ENCODE measurements at places on chromosomes 11 and 22. TPM values are rescaled to one million over a fixed set of nuclear protein-coding genes. Genes with fewer than 3 reads are reported as not detected.
A peak's percentile ranks its signal among the peaks of the same experiment; 100 is the strongest.

GRCh38 chr22:37581504-37581903 lies 1.6 kb upstream of the LGALS2 start:
- no peak for DNase-seq

Gene PRR33
- not detected for total RNA-seq

GRCh38 chr22:46052331-46052771 lies 75.4 kb upstream of the WNT7B start:
- no peak for DNase-seq

GRCh38 chr11:38460896-38461295 lies 1862.9 kb upstream of the RAG2 start:
- peak; percentile 0 for DNase-seq

Gene BTG4
- 0.31 TPM for total RNA-seq

Gene LRRC32
- 0.89 TPM for total RNA-seq

DNA sequence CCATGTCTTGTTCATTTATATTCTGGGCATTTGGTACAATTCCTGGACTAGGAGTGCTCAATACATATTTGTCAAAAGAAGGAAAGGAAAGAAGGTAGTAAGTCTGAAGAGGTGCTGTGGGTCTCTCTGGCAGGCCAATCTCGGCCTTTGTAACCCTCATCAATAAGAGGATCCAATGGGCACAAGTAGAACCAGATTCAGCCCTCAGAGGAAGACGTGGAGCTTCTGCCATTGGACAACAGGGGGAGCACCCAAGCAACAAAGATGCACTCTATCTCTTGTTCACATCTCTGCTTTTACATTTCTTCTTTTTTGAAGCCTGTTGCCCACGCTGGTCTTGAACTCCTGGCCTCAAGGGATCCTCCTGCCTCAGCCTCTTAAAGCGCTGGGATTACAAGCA lies 2.2 kb upstream of the VPS11 start:
- DNase-seq, result peak; percentile 71

- DNase-seq, result no peak
These were observed 111.1 kb downstream of the NCAM1 start for GRCh38 chr11:113072237-113072858.

DNA sequence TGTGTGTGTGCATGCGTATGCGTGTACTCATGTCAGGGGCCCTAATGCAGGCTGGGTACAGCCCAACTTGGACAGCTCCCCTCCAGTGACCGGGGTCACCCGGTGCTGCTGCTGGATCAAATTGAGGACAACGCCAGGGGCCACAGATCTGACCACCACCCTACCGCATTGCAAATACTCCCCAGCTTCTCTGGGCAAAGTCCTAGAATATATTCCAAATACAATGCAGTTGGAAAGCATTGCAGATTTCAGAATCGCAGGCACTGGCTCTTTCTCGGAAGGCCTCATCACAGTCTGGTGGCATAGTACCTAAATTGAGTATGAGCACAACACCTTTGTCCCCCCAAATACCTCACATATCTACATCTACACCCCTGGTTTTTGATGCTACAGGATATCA lies 43.2 kb downstream of the MYO7A start:
- no peak for DNase-seq

Gene CRYBB1
- 2.4 TPM for total RNA-seq

Gene KCNQ1
- 1.2 TPM for total RNA-seq

DNA sequence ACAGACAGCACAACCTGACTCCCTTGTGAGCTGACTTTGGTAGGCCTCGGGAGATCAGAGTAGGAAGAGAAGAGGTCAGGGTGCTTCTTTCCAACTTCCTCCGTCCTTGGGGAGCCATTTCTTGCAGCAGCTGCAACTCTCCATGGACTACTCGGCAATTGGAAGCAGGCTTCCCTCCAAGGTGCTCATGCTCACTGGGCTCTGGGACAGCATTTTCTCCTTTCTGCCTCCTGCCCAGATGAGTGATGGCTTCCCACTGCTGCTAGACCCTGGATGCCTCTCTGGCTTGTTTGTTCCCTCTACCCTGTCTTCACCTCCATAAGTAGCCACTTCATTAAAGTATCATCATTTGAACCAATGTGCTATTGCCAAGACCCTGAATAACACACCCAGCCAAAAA lies 8.2 kb upstream of the PRSS23 start:
- no peak for DNase-seq

- DNase-seq, result peak; percentile 67
These were observed 2.1 kb upstream of the PHLDB1 start for GRCh38 chr11:118605116-118605867.

Gene HINFP
- total RNA-seq, result 29.6 TPM

All from GM23338 (cell line).